ENCODE measurements at places on chromosomes 12 and 14. TPM values are rescaled to one million over a fixed set of nuclear protein-coding genes. Genes with fewer than 3 reads are reported as not detected.

LRRC9 gene
- not detected for total RNA-seq

GRCh38 chr14:87888136-87888999 lies 104.6 kb downstream of the GALC start:
- peaks cover 24% of the 10 kb centered on the region for H3K27me3 ChIP-seq
- peak overlapping the region; percentile 63 for H3K4me3 ChIP-seq
- H3K27ac ChIP-seq: no peak overlapping the region
- no peak for DNase-seq
- no peaks in the 10 kb centered on the region for H3K4me1 ChIP-seq

- DNase-seq: no peak
- no peaks in the 10 kb centered on the region for H3K27me3 ChIP-seq
- no peak overlapping the region for H3K27ac ChIP-seq
- no peaks in the 10 kb centered on the region for H3K36me3 ChIP-seq
These were observed 91.4 kb upstream of the ALX1 start for GRCh38 chr12:85188619-85189018.

DNA sequence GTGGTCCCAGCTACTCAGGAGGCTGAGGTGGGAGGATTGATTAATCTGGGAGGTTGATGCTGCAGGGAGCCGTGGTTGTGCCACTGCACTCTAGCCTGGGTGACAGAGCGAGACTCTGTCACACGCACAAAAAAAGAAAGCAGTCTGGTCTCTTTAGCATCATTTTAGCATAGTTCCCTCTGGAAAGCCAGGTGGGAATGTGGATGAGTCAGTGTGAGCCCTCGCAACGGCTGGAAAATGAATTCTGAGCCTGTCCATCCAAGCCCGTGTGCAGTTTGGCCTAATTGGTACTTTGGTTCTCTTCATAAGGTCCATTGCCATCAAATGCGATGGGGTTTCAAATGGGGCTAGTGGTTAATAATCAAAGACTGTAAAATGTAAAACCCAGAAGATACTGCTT lies 2.4 kb downstream of the MYL2 start:
- no peak overlapping the region for H3K4me3 ChIP-seq
- H3K27me3 ChIP-seq: peaks cover 51% of the 10 kb centered on the region
- DNase-seq: no peak
- H3K27ac ChIP-seq: no peak overlapping the region
- H3K36me3 ChIP-seq: no peaks in the 10 kb centered on the region
- H3K4me1 ChIP-seq: no peaks in the 10 kb centered on the region

- no peak overlapping the region for H3K4me3 ChIP-seq
- H3K27me3 ChIP-seq: no peaks in the 10 kb centered on the region
- no peak for DNase-seq
- no peaks in the 10 kb centered on the region for H3K36me3 ChIP-seq
- no peak overlapping the region for H3K27ac ChIP-seq
These were observed 160.7 kb downstream of the MED13L start for GRCh38 chr12:116116650-116117424.

GRCh38 chr12:87793131-87793530 lies 236.1 kb downstream of the C12orf50 start:
- H3K4me3 ChIP-seq: no peak overlapping the region
- H3K4me1 ChIP-seq: no peaks in the 10 kb centered on the region
- no peak for DNase-seq
- no peak overlapping the region for H3K27ac ChIP-seq
- no peaks in the 10 kb centered on the region for H3K36me3 ChIP-seq

- peaks cover 53% of the 10 kb centered on the region for H3K27me3 ChIP-seq
- DNase-seq: no peak
- peak overlapping the region; percentile 43 for H3K27ac ChIP-seq
- H3K4me1 ChIP-seq: peaks cover 2% of the 10 kb centered on the region
- no peak overlapping the region for H3K4me3 ChIP-seq
These were observed 274.7 kb downstream of the EGLN3 start for GRCh38 chr14:33676135-33676566.

PNN gene
- total RNA-seq: 119 TPM

DNA sequence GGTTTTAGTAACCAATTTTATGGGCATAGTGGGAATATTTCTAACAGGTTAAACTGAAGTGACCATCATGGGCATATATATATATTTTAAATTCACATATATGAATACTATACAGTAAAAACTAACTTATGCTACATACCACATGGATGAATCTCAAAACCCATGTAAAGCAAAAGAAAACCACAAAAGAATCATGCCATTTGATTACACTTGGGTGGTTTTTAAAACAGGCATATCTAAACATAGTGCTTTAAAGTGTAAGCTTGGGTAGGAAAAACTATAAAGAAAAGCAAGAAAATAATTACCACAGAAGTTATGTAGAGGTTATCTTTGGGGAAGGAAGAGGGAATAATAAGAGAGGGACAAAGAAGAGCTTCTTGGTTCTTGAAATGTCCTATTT lies 326.1 kb downstream of the NAV3 start:
- H3K4me3 ChIP-seq: no peak overlapping the region
- DNase-seq: no peak

Measured in T-helper 17 cell (primary cell).